Liver (tissue), 10 donors: ENCODE measurements at places on chromosomes 7 and 10.

- no peak for DNase-seq
Observed at GRCh38 chr7:142870566-142871259, 14.8 kb downstream of the TRPV6 start.

- peak; percentile 30 for DNase-seq
Observed at GRCh38 chr7:47298636-47299035, 283.3 kb downstream of the TNS3 start.

GRCh38 chr7:149764481-149765398 lies 8.6 kb downstream of the ZNF467 start:
- no peak for DNase-seq

- no peak for DNase-seq
Observed at GRCh38 chr10:127756264-127756663, 19.3 kb downstream of the FOXI2 start.

DNA sequence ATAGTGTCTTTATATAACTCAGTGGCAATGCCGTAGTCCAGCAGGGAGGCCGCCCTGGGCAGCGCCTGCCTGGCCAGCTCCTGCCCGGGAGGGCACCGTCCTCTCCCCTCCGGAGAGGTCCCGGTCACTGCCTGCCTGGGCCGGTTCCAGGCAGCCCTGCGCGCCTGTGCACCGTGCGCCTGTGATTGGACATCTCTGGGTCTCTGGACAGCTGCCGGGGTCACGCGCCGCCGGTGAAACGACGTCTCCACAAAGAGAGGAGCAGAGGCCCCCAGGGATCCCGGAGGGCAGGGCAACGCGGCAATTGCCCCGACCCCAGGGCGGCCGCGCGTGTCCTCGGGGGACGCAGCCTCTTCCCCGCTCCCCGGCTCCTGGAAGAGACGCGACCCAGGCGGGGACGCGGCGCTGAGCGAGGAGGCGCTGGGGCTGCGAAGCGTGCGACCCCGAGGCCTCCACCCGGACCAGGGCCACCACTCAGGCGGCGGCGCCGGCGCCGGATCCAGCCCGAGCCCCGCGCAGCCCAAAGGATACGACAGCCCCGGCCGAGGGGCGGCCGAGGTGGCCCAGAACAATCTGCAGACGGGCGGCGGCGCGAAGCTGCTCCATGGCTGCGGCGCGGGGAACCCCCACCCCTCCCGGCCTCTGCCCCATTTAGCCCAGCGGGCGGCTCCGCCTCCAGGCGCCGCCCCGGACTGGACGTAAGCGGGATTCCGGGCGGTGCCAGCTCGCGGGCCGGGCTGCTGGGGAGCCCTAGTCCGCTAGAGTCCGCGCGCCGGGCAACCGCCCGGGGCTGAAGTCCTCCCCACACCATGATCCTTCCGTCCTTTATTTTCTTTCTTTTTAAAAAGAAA lies at the start of gene PHYH:
Gene PHYH (minus strand): TSS at position 628 of the 851 bp plus-strand sequence. CDS start 22 bp downstream, at position 606.
- DNase-seq, result peak; percentile 86

DNA sequence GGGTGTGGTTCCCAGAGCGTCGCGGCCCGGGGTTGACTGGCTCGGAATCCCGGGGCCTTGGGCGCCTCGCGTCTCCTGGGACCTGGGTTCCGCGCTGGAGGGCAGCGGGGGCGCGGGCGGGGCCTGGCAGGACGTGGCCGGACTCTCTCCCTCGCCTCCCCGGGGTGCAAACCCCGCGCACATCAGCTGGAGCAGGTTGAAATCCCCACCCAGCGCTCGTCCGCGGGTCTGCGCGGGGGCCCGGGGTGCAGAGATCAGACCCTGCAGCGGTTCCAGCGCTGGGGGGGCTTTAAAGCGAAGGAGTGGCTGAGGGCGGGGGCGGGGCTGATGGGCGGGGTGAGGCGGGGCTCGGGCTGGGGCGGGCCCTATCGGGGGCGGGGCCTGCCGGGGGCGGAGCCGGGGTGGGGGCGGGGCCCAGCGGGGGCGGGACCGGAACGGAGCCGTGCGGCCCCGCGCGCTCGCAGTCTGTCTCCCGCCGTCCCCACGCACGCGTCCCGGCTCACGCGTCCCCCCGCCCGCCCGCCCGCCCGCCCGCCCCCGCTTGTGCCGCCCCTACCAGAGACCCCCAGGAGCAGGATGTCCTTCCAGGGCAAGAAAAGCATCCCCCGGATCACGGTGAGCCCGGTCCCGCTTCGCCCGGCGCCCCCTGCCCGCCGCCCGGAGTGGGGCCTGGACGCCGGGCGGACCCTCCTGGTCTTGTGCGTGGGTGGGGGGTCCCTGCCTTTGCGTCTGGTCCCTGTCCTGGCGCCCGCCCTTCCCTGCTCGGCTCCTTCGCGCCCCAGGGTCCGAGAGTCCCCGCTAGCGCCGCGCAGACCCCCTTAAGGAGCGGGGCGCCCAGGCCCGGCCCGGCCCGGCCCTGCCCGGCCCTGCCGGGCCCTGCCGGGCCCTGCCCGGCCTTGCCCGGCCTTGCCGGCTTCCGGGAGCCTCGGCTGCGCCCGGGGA lies at the start of gene DPYSL4:
Gene DPYSL4 (plus strand): TSS at position 461 of the 942 bp plus-strand sequence. CDS start 116 bp downstream, at position 577.
- no peak for DNase-seq

- no peak for DNase-seq
Observed at GRCh38 chr10:35355971-35356724, 19.8 kb downstream of the CCNY start.

- no peak for DNase-seq
Observed at GRCh38 chr7:130430841-130431666, 9.8 kb downstream of the CEP41 start.

- no peak for DNase-seq
Observed at GRCh38 chr10:127990846-127991542, 84.1 kb downstream of the PTPRE start.

- DNase-seq, result peak; percentile 43
Observed at GRCh38 chr10:43689618-43689954, 40.9 kb upstream of the ZNF32 start.

DNA sequence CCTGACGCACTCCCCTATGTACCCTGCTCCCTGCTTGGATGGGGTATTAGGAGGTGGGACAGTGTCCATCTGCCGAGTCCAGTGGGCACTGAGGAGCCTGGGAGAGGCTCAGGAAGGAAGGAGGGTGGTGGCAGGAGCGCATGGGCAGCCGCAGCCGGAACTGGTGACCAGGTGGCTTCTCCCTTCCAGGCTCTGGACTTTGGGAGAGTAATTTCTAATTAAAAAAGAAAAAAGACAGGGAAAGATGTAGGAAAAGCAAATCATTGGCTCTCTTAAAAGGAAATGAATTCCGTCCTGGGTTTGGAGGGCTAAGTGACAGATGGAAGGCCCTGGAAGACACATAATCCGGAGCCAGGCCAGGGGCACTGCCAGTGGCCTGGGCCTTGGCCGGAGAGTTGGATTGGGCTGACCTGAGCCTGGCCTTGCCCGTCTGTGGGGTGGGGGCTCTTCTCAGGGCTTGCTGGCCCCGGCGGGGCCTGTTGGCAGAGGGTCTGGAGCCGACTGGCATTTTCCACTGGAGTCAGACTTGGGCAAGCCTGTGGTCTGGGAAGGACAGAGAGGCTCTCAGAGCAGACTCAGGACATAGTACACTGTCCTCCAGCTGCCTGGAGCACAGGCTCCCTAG lies 63.0 kb downstream of the NEURL1 start:
- DNase-seq, result no peak

DNA sequence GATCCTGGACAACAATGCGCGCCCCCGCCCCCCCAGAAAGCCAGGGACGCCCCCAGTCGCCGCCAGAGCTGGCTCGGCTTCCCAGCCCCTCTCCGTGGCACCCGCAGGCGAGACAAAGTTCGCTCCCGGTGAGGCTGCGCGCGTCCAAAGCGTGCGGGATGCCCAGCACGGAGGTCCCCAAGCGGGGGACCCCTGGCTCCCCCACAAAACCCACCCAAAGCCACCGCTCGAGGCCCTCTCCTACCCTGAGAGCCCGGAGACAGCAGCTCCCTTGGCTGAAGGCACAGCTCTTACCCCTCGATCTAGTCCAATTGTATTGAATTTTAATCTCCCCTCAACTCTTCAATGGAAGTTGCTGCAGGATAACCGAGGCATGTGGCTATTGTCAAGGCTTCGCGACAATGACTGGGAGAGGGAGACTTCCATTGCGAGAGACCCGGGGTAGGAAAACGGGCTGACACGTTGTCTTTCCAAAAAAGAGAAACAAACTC lies 305.3 kb downstream of the PRPF18 start:
- DNase-seq, result no peak

- no peak for DNase-seq
Observed at GRCh38 chr10:8137726-8138125, 83.2 kb downstream of the GATA3 start.

DNA sequence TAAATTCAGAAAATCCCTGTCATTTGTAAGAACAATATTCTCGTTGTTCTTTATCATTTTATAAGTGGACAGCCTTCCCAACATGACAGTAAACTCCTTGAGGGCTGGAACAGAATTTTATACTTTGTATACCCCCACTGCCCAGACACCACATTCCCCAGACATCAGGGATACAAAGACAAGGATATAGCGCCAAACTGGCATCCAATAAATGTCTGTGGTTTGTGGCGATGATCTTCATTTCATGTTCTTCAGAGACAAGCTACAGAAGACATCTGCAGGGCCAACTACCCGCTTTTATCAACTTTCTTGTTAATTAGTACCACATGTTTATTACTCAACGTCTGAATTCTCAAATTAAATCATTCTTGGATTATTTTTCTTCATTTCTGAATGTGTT lies 155.9 kb downstream of the ATE1 start:
- DNase-seq, result no peak

DNA sequence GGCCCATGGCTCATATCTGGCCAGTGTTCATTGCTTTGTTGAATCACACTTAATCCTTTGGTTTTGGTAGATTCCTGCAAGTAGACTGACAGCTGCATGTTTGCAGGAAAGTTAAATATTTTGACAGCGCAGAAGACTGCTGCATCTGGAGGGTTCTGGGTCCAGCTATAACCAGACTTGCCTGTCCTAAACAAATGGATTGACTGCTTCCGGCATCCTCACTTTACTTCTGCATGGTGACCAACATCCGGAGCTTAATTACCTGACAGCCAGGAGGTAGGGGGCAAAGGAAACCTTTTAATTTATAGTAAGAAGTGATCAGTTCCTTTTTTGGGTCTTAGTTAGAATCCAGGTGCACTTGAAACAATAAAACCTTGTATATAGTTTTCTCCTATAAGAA lies 263.3 kb downstream of the SNX10 start:
- no peak for DNase-seq

GRCh38 chr7:105768898-105769507 lies 107.4 kb downstream of the ATXN7L1 start:
- DNase-seq, result no peak

DNA sequence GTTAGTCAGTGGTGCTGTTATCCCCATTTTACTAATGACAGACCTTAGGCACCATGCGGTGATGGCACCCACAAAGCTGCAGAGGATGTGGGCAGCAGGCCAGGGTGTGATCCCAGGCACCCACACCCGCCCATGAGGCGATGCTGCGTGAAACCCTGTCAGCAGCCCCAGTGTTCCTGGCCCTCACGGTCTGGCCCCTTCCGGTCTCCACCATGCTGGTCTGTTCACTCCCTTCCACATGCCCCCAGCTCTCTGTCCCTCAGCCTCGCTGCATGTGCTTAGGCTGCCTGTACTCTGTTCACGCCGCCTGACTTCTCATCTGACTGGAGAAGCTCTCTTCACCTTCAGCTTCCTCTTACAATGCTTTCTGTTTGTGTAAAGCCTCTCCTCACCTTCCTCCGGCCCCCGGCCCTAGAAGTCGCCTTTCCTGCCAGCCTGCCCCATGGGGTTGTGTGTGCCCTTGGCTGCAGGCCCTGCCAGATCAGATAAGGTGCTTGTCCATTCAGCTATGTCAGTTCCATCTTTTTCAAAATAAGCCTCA lies 17.6 kb upstream of the ORAI2 start:
- no peak for DNase-seq
